ENCODE measurements at places on chromosomes 11 and 22. TPM values are rescaled to one million over a fixed set of nuclear protein-coding genes. Genes with fewer than 3 reads are reported as not detected.

SPDYC gene
- total RNA-seq = not detected

MFNG gene
- 7.2 TPM for total RNA-seq

MYOD1 gene
- not detected for total RNA-seq

DDIAS gene
- total RNA-seq = 5.7 TPM

TUBA8 gene
- 2.5 TPM for total RNA-seq

MS4A6A gene
- 0.73 TPM for total RNA-seq

TRIM51 gene
- total RNA-seq = not detected

PLA2G3 gene
- 0.34 TPM for total RNA-seq

DNA sequence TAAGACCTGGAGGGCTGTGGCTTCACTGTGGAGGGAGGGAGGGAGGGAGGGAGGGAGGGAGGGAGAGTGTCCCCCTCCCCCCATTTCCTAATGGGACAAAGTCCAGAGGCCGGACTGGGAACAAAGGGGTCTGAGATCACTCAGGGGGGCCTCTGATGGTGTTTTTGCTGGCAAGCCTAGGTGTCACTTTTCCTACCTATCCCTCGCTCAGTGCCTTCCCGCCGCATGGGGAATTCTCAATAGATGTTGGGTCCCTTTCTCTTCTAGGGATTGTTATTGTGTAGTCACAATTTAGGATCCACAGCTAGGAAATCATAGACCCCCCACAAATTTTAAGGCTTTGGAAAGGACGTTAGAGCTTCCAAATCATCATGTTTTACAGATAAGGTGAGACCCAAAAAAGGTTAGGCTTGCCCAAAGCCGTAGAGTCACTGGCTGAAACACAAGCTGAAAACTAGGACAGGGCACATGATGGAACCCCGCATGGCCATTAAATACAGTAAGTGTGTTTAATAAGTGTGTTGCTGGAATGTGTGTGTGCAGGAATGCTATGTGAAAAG is 4.8 kb upstream of the FTH1 start:
- peak; percentile 1 for ATAC-seq

DNA sequence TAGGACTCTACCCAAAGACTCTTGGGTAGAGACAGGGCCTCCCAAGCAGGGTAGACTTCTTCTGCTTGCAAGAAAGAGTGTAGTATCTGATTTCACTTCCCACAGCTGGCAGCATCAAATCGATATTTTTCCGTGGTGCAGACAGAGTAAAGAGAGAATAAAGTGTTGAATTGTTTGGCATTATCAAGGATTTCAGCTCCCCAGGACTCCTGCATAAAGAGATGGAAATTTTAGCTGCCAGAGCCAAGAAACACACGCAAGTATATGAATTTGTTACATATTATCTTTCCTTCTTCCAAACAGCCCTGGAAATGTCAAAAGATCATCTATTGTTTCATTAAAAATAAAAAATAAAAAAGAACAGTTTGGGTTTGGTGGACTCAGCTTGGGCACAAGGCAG is 136.8 kb downstream of the PKNOX2 start:
- ATAC-seq = no peak

DNA sequence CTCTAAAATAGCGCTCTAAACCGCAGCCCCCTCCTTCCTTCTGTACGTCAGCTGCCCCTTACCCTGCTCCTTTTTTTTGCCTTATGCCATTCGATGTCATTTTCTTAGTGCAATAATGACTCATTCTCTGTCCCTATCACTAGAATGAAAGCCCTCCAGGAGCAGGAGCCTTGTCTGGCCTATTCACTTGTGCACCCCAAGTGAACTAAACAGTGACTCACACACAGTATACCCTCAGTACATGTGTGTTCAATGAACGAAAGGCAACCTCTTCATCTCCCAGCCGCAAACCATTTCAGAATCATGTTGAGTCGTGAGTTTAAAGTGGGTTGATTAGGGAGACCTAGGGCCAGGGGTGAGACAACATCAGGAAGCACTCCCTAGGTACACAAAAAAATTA is 50.7 kb upstream of the SPATA19 start:
- ATAC-seq = peak; percentile 92

GRCh38 chr22:46663001-46663400 is 42.8 kb downstream of the GRAMD4 start:
- no peak for ATAC-seq

DNA sequence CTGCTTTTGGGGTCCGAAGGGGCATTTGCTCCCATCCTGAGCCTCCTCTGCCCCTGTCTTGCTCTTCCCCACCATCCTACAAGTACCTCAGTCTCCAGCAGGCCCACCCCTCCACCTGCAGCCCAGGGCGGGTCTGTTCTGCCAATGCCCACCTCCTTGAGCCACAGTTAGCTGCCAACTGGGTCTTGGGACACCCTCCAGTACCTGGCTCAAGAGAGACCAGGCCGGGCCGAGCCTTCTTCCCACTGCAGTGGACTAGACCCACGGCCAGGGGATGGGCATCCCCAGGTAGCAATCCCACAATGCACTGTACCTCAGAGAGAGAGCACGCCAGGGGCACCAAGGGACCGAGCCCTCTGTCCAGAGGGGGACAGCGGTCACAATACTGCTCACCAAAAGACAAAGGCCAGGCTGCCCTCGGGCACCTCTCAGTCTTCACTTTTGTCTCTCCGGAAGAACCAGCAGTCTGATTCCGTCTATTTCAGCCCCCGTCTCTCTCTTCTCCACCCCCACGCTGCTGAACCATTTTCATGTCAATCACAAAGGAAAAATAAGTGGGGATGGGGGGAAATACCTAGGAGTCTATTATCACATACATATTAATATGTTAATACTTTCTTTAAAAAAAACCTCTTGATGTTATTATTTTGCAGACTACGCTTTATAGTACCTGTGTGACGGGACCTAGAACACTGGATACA is 51.7 kb downstream of the SYT13 start:
- ATAC-seq = no peak

DNA sequence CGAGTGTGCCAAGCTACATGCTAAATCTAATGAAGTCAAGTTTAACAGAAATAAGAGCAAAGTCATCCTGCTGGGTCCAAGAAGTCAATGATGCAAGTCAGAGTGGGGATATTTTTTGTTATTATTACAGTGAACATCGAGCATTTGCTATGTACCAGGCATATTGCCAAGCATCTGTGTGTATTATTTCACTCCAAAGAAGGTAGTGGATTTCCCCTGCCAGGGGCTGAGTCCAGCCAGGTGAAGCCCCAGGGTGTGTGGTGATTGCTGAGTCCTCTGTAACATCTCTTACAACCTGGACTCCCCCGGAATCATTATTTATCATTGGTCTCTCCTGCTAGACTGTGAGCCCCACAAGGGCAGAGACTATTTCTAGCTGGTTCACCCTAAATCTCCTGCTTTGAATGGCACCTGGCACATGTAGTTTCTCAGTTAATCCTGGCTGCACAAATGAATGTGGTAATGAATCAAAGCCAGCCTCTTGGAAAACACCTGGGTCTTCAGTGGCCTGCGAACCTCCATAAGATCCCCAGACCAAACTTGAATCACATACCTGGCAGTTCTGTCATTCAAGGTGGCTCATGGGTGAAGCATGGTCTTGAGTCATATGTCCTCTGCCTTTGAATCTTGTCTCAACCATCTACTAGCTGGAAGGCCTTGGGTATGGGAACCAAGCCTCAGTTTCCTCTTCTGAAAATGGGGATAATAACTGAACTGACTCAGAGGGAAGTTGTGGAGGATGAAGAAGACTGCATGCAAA is 549.2 kb downstream of the MIAT start:
- no peak for ATAC-seq

DNA sequence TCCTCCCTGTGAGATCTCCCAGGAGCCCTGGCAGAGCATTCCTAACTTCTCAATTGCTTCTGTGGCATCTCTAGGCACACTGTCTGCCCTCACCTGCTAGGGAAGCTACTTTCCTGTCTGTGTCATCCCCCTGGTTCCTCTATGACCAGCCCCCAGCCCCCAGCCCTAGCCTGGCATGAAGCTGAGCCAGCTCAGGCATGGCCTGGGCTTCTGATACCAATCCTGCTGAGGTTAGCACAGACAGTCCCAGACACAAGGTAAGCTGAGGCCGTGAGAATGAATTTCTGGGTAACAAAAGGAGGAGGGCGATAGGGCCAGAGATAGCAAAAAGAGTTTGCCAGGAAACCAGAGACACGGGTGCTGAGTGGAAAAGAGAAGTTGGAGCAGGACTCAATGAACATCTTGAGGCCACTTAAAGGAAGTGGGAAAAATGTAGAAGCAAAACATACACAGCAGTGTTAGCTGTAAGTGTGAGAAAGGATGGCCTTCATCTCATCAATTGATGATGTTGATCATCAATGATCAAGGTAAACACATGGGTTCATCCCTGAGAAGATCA is 87.6 kb upstream of the PICALM start:
- ATAC-seq = no peak

- ATAC-seq = no peak
Observed at GRCh38 chr11:2507945-2508749, 63.3 kb downstream of the KCNQ1 start.

DNA sequence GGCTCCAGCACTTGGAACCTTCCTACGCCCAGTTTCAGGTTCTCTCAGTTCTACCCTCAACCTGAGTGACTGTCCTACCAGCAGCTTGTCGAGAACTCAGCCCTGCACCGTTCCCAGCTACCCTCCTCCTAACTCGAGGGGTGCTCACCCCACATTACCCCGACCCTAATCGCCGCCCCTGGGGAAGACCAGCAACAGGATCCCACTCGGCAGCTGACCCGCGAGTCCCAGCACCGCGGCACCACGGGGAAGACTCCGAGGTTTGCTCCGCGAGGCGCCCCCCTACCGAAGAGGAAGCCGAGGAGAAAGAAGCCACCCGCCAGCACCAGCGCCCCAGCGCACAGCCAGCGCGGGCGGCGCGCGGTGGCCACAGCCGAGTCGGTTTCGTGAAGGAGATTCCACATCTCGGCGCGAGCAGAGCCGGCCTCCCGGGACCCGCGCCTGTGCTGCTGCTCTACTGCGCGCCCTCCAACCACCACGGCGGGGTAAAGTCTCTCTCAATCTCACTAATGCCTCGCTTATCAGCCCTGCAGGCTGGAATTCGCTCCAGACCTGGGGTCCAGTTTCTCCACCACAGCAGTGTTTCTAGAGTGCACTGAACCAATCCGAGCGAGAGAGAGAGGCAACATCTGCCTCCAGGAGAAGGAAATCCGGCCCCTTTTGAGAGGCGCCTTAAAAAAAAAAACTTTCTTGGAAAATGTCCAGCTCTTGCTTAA is at the start of gene FOLH1:
FOLH1 (minus strand) TSS at position 597 of the 716 bp plus-strand sequence; CDS start at position 404, 193 bp downstream.
- ATAC-seq = peak; percentile 91

- no peak for ATAC-seq
Observed at GRCh38 chr22:39832627-39833074, 60.9 kb downstream of the ENTHD1 start.

- ATAC-seq = no peak
Observed at GRCh38 chr22:49094151-49094550, 733.5 kb downstream of the BRD1 start.

- ATAC-seq = peak; percentile 85
Observed at GRCh38 chr11:126282736-126283591, at the start of gene TIRAP. TIRAP (plus strand) TSS chr11:126283093; CDS start chr11:126290895, 7,802 bp downstream.

GRCh38 chr11:63660972-63661371 is 10.2 kb downstream of the ATL3 start:
- ATAC-seq = no peak

GRCh38 chr11:86551288-86552092 is 120.9 kb downstream of the ME3 start:
- no peak for ATAC-seq

DNA sequence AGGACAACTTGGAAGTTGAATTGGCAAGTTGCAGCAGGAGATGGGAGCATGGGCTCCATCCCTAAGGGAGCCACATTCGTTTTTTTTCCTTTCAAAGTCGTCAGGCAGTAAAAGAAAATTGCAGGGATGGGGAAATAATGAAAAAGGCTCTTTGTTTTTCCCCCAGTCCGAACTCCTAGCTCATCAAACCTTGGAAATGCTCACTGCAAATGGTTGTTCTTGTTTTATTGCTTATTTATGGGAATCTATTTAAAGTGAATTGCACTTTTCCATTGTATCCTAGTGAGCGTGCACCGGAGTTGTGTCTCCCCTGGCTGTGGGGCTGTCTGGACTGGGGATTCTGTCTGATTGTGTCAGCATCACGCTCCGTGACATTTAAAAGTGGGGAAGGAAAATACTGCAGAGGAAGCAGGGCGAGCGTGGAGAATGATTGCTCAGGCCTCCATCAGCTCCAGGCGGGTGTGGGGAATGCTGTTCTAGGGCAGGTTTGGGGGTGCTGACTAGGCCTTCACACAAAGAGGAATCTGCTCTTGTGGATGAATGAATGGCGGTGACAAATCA is 306.4 kb downstream of the KIRREL3 start:
- ATAC-seq = peak; percentile 58

DNA sequence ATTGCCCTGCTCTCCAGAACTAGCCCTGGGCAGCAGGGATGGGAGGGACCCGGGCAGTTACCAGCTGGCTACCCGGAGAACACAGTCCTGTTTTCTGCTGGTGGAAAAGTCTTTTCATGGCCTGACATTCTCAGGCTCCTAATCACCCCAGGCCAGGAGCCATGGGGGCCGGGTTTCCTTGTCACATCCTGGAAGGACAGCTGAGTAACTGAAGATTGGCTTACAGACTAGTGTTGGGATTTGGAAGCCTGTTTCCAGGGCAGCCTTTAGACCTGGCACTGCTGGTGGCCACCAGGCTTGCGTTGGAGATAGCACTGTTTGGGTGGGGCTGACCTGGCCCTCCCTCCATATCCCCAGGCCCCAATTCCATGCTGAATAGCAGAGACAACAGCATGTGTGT is 349.0 kb downstream of the CTTN start:
- no peak for ATAC-seq

- ATAC-seq = no peak
Observed at GRCh38 chr11:113398669-113399430, 11.3 kb downstream of the ANKK1 start.

DNA sequence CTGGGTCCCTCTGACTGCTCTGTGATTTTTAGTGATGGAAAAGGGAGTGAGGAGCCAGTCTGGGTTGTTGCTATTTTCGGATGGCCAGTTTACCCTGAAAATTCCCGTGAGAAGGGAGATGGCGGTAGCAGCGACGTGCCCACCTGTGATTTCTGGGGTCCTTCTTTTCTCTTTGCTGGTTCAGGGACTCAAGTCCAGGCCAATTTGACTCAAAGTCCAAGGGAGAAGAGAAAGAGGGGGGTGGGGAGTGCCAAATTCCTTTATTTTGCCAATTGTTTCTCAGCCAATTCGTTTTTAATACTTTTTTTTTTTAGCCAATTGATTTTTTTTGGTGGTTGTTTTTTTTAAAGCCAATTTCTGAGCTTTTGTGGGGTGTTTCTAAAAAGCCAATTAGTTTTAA is 6.9 kb downstream of the IGF2 start:
- ATAC-seq = no peak

GRCh38 chr11:59463190-59463641 is 6.5 kb downstream of the OR4D6 start:
- ATAC-seq = no peak

- ATAC-seq = no peak
Observed at GRCh38 chr11:68137833-68138232, 16.6 kb upstream of the CHKA start.

GRCh38 chr11:70862093-70862492 is 390.3 kb downstream of the SHANK2 start:
- no peak for ATAC-seq

GRCh38 chr22:31647523-31648320 is 14.3 kb downstream of the PISD start:
- ATAC-seq = peak; percentile 58

GRCh38 chr11:33575311-33575710 is 125.3 kb downstream of the C11orf91 start:
- ATAC-seq = no peak
